Esophagus (tissue), 2 donors: ENCODE measurements at places on chromosomes 11 and 22. TPM values are rescaled to one million over a fixed set of nuclear protein-coding genes. Genes with fewer than 3 reads are reported as not detected.

OR52E8 gene
- not detected for polyA plus RNA-seq

FREY1 gene
- 0.16 TPM for polyA plus RNA-seq

F2 gene
- 0.04 TPM for polyA plus RNA-seq

MARK2 gene
- 29.9 TPM for polyA plus RNA-seq

MIOX gene
- not detected for polyA plus RNA-seq

ZNF214 gene
- polyA plus RNA-seq = 0.46 TPM

SBF2 gene
- 8.5 TPM for polyA plus RNA-seq

SOX6 gene
- 1.2 TPM for polyA plus RNA-seq

NEU3 gene
- 1.2 TPM for polyA plus RNA-seq

SLC7A4 gene
- 4.0 TPM for polyA plus RNA-seq

OR9Q2 gene
- not detected for polyA plus RNA-seq

CCDC82 gene
- polyA plus RNA-seq = 6.8 TPM

SYT7 gene
- polyA plus RNA-seq = 1.3 TPM

GAB4 gene
- polyA plus RNA-seq = not detected

OR5I1 gene
- polyA plus RNA-seq = not detected

RCN1 gene
- polyA plus RNA-seq = 26.6 TPM

MOGAT2 gene
- polyA plus RNA-seq = not detected

APOBEC3B gene
- 4.6 TPM for polyA plus RNA-seq

SMC1B gene
- 0.04 TPM for polyA plus RNA-seq

CCDC157 gene
- polyA plus RNA-seq = 1.6 TPM

EHF gene
- 115 TPM for polyA plus RNA-seq

LRRC55 gene
- polyA plus RNA-seq = 0.04 TPM

TMEM45B gene
- polyA plus RNA-seq = 59.9 TPM

PKP3 gene
- 332 TPM for polyA plus RNA-seq

SCGB1D2 gene
- polyA plus RNA-seq = not detected

TMEM191B gene
- 2.6 TPM for polyA plus RNA-seq

ANGPTL5 gene
- polyA plus RNA-seq = 0.02 TPM

OR5P2 gene
- polyA plus RNA-seq = not detected

ANO9 gene
- 18.1 TPM for polyA plus RNA-seq

RTN4R gene
- polyA plus RNA-seq = 2.5 TPM

ALG12 gene
- polyA plus RNA-seq = 8.6 TPM
